Right hindlimb (tissue), 1 donor: ENCODE measurements at places on chromosomes 1 and 21.

DNA sequence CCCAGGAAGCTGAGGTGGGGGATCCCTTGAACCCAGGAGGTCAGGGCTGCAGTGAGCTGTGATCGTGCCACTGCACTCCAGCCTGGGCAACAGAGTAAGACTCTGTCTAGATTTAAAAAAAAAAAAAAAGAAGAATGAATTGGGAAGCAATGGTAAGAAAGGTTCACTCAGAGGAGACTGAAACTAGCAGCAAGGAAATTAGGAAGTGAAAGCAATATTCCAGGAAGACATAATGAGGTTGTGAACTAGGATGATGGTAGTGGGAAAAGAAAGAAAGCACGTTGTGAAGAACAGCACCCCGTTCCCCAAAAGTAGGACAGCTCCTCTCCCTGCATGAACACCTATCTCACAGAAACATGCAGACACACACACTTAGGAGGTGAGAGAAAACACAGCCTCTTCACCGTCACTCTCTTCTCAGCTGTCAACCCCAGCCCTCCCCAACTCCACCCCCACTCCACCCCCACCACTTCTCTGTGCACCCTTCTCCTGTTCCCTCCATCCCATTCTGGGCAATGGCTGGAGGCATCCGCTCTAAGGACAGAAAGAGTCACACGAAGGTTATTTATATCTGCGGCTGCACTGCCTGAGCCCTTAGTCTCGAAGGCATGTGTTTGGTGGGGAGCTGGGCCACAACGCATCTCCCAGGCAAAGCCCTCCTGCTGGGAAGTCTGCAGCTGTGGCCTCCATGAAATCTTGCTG, 101.8 kb upstream of the LPGAT1 start:
- no peak for DNase-seq

- DNase-seq, result no peak
Measured at GRCh38 chr1:211935448-211935970, 99.8 kb downstream of the INTS7 start.

GRCh38 chr21:15514073-15514946, 215.5 kb upstream of the USP25 start:
- no peak for DNase-seq

GRCh38 chr1:29713857-29714256, 477.5 kb downstream of the PTPRU start:
- DNase-seq, result no peak

DNA sequence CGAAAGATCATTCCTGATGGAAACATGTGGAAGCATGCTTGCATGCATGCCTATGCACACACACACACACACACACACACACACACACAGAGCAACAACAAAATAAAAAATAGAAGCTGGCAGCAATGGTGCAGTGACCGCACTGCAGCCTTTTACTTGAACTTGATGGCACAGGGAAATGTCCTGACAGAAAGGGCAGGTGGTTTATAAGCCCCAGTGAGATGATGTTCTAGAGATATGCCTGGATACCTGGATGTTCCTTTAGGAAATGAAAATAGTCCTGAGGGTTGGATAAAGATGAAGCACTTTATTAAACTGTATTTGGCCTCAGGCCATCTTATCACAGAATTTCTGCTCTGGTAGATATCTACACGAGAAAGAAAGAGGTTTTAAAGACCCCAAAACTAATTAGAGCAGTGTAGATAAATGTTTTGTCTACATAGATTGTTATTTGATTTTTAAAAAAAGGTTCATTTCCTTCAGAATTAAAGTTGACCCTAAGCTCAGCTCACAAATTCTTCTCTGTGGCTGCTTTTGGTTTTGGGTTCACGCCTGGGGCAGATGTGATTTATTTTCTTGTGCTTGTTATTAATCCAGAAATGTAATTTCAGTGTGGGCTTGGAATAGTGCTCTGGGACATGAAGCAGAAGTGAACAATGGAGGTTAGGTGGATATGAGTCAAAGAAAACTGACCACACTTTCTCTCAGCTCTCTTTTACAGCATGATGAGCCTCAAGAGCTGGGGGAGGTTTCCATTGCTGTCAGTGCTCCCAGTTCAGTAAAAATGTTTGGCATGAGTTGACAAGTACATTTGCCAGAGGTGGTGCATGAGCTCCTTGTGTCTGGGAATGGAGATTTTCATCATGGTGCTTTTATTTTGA, 22.9 kb downstream of the ADAM30 start:
- DNase-seq, result peak; percentile 83
